ENCODE measurements at places on chromosomes 12 and 14.

- DNase-seq, result peak; percentile 81
Measured at GRCh38 chr14:55514819-55515490, 65.1 kb upstream of the KTN1 start.

DNA sequence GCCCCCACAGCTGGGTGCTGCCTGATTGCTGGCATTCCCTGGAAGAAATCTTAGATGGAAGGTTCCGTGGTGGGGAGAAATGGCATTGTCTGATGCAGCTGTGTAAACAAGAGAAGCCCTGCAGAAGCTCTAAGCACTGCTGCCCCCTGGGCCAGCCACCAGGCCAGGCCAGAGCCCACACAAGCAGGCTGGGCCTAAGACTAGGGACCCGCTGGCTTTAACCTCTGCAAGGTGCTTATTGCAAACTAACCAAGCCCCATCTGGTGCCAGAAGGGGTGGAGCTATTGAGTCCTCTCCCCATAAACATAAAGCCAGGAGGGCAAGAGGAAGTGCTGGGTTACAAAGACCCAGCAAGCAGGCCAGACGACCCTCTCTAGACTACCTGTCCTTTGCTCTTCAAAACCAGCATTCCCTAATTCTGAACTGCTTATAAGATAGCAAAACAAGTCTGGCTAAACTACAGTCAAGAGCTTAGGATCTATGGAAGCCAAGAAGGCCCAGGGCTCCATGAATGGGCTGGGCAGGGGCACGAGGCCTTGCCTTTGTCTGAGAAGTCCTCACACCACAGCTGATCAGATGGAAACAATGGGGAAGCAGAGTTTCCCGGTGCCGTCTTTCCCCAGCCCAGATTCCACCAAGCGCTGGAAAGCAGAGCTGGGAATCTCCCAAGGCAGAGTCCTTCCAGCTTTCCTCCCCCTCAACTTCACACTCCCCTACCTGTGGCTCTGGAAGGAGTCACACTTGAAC is 28.8 kb downstream of the P2RX4 start:
- no peak for DNase-seq

DNA sequence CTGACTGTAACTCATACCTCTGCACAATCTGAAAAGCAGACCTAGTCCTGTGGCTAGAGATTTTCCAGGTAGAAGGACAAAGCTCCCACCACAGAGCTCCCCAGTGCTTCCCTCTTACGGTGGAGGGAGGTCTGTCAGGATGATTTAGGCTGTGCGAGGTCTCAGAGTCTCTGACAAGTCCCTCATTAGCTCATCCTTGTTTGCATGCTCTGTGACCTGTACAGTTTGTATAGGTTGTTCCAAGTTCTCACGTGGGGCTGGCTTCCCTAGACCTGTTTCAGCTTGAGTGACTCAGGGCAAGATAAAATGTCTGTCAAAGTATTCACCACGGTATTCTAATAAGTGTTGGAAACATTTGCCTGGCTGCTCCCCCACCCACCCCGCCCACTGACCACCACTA is 34.8 kb downstream of the ASCL1 start:
- DNase-seq, result no peak

GRCh38 chr14:74596741-74597450 is 15.1 kb downstream of the LTBP2 start:
- DNase-seq, result no peak

GRCh38 chr12:29858270-29858786 is 74.6 kb upstream of the TMTC1 start:
- no peak for DNase-seq

DNA sequence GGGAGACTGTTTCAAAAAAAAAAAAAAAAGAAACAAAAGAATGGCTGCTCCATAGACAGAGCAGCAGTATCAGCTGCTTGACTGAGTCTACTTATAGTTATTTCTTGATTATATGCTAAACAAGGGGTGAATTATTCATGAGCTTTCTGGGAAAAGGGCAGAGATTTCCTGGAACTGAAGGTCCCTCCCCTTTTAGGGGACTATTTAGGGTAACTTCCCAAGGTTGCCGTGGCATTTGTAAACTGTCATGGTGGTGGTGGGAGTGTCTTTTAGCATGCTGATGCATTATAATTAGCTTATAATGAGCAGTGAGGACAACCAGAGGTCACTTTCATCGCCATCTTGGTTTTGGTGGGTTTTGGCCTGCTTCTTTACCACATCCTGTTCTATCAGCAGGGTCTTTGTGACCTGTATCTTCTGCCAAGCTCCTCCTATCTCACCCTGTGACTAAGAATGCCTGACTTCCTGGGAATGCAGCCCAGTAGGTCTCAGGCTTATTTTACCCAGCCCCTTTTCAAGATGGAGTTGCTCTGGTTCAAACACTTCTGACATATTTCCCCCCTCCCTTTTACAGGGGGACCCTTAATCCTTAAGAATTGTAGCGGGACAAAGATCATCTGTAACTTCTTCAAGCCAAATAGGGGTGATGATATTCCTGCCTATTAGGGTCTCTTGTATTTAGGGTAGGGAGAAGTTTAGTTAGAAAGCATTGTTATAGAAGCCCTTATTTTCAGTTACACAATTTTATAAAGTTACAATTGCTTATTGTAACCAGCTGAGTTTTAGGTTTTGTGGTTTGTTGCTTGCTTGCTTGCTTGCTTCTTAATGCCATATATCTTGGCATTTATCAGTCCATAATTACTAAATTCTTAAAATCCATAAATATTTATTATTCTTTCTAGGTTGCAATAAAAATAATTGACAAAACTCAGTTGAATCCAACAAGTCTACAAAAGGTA is 42.5 kb downstream of the MARK3 start:
- DNase-seq, result peak; percentile 89

GRCh38 chr12:26643532-26644315 is 189.3 kb downstream of the ITPR2 start:
- no peak for DNase-seq

GRCh38 chr14:55129086-55129427 is at the start of gene LGALS3:
Gene LGALS3 (plus strand): TSS chr14:55129252. CDS start chr14:55137374, 8,122 bp downstream.
- peak; percentile 88 for DNase-seq

DNA sequence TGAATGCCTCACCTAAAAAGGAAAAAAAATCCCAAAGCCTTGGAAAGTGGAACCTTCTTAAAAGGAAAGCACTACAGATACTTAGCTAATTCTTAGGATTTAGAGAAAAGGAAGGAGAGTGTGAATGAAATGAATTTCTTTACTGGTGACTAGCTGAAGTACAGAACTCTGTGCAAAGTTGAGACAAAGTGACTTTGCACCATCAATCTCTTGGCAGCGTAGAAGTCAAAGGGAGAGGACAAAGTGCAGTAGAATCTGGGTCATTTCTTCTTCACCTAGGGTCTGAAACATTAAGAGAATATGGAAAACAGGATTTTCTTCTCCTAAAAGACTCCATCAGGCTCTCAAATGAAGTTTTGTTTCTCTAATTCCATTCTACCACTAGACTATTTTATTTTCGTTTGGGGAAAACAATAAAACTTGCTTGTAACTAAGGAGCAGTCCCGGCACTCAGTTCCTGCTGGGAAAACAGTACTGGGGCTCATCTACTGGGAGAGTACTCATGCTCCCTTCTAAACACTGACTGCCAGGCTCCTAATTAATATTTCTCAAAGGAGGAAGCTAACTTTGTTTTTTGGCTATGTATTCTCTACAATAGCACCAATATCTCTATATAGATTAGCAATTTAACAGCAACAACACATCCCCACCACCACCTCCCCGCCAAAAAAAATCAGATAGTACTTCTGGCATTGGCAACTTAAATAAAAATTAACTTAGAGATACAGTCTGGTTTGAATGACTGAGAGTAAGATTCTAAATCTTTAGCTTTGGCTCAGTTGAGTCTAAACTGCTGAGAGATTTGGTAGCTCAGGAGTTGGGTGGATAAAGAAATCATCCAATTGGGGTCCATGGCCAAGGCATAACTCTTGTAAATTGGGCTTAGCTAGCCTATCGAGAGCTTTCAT is 110.7 kb downstream of the SLC15A5 start:
- DNase-seq, result no peak

DNA sequence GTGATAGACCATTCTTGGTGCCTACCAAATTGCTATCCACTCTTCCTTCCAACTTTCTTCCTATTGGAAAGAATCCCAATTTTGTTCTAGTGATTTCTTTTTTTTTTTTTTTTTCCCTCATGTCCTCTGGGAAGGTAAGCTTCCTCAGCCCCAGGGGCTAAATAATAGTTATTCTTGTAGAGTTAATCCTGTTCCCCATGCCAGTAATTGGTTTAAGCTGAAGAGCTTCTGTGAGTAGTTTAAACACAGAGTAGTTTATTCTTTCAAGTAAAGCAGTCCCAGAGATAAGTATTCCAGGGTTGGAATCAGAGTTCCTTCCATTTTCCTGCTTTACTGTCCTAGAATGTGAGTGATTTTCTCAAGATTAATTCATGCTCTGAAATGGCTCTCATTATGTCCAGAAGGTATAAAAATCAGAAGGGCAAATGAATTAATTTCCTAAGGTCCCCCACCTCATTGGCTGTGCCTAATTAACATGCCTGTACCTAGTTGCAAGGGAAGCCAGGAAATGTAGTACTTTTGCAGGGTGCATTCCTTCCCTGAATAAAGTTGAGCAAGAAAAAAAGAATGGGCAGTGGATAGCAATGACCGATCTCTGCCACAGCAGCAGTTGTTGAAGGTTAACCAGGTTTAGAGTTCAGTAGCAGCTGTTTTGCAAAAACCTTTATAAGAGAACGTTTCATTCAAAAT is 97.8 kb downstream of the PLEKHA5 start:
- DNase-seq, result no peak

DNA sequence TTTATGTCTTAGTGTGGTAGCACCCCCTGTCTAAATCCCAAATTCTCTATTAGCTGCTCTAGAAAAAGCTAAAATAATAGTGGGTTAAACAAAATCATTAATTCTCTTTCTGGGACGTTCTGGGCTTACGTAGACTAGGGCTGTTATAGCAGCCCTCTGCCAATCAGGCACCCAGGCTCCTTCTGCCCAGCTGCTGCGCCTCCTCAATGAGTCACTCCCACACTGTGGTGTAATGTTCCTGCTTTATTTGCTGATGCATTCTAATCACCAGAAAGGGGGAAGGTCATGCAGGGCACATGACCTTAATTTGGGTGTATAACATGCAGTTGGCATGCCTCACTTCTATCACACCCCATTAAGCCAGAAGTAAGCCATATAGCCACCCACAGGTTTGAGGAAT is 294.5 kb downstream of the GALC start:
- no peak for DNase-seq

DNA sequence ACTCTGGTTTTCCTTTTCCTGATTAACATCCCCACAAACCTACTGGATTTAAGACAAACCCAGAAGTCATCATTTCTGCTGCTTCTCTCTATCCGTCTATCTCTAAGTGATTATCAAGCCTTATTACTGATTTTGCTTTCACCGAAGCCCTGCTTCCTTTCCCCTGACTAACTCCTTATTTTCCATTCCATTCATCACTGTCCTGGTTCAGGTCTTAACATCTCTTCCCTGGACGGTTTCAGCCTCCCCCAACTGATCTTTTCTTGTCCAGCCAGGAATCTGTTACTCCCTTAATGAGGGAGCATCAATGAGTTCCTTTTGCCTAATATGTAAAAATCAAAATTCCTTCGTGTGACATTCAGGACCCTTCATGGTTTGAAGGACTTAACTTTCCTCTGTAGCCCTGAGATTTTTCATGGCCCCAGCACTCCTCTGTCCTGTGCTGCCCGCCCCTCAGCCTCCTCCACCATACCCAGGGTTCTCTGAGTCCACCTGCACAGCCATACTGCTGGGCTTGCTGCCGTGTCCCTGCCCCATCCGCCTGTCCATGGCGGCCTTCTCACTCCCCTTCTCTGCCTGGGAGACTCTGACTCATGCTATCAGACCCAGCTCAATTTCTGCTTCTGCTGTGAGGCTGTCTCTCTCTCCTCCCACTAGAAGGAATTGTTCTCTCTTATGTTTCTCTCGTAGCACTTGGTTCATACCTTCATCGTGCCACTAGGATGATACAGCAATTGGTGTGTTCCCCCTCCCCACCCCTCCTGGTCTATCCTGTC is 167.8 kb upstream of the HIF1A start:
- DNase-seq, result peak; percentile 84

DNA sequence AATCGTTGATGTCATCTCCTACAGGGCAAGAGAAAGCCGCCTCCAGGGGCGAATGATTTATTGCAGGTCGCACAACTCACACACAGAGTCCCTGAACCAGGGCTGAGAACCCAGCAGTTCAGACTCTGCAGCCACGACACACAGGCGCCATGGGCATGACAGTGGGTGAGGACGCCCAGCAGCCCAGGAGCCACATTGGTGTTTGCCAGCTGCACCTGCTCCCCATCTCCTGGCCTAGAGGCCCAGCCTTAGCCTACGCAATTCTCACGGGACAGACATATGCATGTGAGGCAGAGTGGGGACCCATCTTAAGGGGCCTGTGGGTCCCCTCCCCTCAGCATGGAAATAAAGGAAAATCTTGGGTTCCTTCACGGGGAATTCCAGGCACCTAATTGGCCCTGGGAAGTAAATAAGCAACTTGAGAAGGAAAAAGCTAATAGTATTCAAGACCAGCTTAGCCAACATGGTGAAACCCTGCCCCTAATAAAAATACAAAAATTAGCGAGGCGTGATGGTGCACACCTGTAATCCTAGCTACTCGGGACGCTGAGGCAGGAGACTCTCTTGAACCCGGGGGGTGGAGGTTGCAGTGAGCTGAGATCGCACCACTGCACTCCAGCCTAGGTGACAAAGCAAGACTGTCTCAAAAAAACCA is 69.3 kb downstream of the RIMBP2 start:
- no peak for DNase-seq

- DNase-seq, result no peak
Measured at GRCh38 chr12:112988224-112988623, 9.9 kb downstream of the OAS2 start.

DNA sequence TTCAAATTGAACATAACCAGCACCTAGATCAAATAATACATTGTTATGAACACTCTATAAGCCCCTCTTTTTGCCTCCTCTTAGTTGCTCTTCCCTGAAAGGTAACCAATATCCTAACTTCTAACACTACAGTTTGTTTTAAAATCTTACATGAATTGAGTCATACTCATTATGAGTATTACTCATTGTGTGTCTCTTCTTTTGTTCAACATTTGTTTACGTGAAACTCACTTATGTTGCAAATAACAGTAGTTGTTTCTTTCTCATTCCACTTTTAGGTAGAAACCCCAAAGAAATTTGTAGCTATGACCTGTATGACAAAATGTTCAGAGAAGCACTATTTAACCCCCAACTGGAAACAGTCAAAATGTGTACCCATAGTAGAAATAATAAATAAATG is 6.6 kb downstream of the LRRC9 start:
- DNase-seq, result no peak

GRCh38 chr14:30849354-30849753 is 25.0 kb upstream of the COCH start:
- no peak for DNase-seq

DNA sequence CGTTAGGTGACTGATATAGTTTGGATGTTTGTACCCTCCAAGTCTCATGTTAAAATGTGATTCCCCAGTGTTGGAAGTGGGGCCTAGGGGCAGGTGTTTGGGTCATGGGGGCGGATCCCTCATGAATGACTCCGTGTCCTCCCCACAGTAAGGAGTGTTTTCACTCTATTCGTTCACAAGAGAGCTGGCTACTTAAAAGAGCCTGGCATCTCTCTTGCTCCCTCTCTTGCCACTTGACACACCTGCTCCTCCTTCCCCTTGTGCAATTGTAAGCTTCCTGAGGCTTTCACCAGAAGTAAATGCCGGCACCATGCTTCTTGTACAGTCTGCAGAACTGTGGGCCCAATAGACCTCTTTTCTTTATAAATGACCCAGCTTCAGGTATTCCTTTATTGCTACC is 2.6 kb downstream of the IFI27L2 start:
- DNase-seq, result no peak

GRCh38 chr12:77072833-77073495 is 7.6 kb upstream of the E2F7 start:
- DNase-seq, result no peak

- DNase-seq, result no peak
Measured at GRCh38 chr14:101992708-101993107, 28.3 kb downstream of the DYNC1H1 start.

All from astrocyte of the hippocampus (primary cell).